ENCODE measurements at places on chromosomes 13 and 19.

DNA sequence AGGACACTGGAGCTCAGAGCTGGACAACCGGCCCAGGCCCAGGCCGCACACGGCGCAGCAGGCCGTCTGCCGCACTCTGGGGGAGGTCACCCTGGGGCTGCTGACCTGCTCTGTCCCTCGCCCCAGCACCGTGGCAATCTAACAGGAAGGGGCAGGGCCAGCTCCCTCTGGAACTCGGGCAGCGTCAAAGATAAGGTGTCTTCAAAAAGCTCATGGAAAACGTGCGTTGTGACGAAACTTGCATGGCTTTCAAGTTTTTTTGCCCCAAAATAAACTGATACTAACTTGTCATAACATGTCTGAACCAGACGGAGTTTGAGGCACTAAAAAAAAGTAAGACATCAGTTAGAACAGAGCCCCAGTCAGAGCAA is 12.2 kb upstream of the ATP8B3 start:
- no peak for DNase-seq

DNA sequence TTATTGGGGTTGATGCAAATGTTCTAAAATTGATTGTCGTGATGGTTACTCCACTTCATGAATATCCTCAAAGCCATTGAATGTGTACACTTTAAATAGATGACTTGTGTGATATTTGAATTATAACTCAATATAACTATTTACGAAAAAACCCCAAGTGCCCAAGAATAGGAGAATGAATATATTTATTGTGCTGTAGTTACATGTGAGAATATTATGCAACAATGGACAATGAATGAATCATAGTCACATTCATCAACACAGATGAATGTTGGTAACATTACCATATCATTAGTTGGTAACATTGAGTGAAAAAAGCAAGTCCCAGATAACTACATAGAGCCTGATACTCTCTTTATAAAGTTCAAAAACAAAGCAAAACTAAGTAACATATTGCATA is 127.8 kb upstream of the UBL3 start:
- DNase-seq = no peak

DNA sequence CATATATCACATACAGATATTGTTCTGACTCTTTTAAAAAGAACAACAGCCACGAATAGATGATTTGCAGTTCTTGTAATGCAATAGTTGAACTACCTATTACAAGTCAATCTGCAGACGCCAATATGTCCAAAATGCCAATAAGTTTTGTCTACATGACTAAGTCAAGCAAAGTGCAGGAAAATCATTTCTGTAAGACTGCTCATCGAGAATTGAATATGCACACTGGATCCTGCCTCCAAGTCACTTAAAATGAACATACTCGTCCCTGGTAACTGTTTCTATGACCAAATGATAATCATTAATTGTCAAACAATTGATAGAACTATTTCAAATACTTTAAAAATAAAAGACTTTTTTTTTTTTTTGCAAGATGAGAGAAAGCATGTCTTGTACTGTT is 375.6 kb downstream of the ITGBL1 start:
- DNase-seq = no peak

DNA sequence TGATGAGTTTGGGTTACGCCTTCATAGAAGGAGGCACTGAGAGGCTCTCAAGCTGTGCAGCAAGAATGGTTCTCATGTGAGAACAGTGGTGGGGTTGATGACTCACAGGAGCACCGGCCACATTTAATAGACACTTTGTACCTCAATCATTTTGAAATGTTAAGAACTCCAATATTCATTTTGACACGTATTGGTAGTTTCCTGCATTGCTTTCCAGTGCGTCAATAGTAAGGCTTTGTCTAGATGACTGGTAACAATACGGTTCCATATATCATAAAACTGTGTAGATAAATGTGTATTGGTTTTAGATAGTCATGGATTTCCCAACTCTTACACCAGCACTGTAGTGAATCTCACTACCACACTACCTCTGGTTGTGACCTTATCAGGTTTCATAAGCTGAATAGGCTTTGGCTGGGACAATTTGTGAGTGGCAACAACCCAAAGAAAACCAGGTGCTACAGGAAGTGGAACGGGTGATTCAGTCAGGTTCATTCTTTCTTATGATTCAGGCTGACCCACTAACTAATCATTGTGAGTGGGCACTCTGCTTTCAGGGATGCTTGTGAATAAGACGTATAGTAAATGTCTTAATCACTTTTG is 362.6 kb downstream of the KLF5 start:
- no peak for DNase-seq

GRCh38 chr13:71325556-71325955 is 541.4 kb downstream of the DACH1 start:
- DNase-seq = no peak

DNA sequence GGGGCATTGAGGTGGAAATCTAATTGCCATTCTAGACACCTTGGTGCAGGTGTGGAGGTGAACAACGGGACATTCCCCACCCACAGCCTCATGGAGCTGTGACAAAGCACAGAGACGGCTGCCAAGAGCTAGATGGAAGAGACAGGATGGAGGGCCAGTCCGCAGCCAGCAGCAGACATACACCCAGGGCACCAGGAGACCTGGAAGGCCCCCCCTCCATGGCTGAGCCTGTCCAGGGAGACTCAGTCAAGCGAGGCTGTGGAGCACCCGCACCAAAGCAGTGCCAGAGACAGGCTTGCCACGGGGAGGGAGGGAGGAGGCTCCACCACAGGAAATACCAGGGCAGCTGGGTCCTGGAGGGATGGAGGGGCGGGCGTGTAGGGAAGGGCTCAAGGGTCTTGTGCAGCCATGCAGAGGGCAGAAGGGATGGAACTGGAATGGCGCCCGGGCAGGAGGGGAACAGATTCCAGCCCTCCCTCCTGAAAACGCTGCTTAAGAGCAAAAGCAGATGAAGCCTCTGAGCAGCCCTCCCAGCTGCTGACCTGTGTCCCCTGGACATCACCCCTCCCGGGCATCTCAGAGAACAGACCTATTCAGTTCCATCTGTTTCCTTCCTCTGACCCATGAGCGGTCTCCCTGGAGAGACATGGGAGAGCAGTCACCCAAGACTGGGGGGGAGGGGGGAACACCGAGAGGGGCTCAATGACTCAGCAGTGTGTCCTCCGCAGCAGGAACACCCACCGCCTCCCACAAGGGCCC is 14.4 kb downstream of the EPS15L1 start:
- no peak for DNase-seq

DNA sequence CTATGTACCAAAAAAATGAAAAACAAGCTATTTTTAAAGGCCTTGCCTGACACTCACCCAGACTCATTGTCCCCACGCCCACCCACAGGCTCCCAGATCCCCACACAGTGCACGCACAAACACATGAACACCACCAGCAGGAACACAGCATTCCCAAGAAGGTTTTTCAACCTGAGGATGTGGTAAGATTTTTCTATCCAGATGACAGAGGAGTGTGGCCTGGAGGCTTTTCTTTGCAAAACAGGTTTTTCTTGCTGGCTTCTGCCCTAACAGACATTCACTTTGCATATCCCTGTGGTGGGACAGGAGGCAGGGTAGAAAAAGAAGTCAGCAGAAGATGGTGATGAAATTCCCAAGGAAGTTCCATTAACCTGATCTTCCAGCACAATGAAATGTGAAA is 97.8 kb downstream of the KLF12 start:
- no peak for DNase-seq

DNA sequence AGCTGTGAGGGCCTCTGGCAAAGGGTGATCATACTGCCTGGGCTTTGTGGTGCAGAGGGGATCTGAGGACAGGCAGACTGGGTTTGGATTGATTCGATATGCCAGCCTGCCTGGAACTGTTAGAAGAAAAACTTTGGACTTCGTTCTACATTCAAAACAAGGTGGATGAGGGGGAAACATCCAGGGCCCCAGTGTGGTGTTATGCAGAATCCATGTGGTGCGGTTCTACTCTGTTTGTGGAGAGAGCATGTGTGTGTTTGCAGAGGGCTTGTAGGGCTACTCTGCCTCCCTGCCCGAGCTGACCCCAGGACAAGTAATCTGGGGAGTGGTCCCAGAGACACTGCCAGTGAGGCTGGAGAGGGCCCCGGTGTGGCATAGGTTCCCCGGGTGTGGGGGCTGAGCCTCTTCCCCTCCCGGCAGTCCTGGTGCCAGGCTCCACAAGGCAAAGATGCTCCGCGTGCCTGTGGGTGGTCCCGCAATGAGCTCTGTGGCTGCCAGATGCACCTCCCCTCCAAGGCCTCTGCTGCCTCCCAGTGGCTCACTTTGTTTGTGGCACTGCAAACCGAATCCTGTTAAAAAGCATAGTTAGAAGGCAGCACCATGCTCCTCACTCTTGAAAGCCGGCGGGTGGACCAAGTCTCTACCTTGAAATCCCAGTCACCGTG is 22.3 kb upstream of the TFDP1 start:
- peak; percentile 17 for DNase-seq

DNA sequence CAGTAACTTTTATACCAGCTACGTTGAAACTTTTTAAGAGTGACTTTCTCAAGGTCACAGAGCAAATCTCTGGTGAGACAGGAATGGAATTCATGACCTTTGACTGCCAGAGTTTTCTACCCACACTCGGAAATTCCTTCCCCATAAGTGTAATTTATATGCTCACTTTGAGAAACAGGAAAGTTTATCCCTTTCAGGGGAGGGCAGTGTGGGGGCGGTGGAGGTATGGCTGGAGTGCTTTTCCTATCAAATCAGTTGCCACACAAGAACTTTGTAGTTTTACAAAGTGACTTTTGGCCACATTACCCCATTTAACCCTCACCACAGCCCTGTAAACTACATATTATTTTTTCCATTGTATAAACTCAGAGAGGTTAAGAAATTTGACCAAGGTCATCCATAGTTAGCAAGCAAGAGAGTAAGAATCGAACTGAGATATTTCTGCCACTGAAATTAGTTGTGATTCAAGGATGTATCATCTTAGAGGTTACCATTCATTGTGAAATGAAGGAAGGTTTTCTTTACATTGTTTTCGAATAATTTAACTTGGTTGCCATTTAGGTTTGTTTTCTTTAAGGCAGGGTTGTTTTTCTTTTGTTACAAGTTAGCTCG is 5.9 kb downstream of the KLF12 start:
- no peak for DNase-seq

- DNase-seq = no peak
Observed at GRCh38 chr19:7783991-7784423, 21.0 kb downstream of the CLEC4M start.

DNA sequence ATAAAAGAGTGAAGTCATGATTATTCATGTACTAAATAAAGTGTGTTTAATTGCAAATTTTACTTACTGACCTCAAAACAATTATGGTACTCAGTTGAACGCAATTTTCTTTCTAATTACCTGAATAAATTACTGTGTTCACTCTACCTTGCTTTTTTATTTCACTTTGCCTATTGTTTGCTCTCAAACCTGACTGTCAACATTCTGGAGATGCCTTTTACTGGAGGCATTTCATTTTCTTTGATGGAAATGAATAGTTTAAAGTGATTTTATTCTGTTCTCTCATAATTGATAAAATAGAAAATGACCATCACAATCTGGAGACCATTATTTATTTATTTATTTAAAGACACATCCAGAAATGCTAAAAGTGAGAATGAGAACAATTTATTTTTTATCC is 811.5 kb upstream of the ATXN8OS start:
- DNase-seq = no peak

GRCh38 chr19:48271531-48272151 is 1.8 kb downstream of the ZNF114 start:
- peak; percentile 52 for DNase-seq

DNA sequence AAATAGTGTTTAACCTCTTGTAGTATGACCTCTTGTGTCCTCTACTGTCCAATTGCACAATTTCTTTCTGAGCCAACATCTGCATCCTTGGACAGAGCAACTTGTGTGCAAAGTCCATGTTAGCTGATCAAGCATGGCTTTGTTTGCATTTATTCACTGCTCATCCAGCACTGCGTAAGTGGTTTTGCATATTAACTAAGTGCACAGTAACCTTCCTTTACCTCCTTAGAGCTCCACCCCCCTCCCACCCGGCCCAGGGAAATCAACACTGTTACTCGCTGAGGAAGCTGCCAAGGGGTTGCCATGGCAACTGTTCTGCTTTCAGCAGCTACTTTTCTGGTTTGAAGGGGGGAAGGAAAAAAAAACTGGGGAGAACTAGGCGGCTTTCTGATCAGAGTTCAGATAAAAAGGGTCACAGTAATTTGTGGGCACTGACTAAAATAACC is 153.5 kb upstream of the KLF12 start:
- peak; percentile 14 for DNase-seq

DNA sequence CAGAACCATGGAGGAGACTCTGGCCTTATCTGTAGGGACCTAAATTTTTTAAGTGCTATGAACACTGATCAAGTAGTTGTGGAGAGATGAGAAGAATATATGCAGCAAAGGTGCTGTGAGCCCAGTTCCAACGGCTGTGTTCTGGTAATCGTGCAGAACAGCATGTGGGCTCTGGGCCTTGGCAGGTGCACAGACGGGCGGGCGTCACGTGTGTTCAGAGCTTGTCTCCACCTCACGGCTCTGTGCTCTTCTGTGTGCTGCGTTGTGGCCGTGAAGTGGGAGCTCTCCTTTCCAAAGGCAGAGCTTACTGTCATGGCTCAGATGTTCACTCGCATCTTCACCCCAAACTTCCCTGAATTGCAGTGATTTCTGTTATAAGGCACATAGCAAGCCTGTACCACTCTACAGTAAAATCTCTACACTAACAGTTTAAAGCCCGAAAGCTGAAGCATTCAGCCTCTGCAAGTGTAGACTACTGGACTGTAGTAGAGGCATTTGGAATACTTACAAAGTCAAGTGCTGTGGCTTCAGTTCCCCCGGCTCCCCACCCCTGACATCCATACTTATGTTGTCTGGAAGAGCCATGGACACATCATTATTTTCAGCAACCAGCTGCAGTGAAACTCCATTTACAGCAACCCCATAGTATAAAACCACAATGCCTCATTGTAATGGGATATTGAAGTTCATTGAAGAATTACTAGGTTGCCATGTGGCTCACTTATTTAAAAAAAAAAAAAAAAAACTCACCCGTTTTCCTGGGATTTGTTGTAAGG is 27.5 kb upstream of the TEX29 start:
- DNase-seq = no peak

GRCh38 chr19:43460362-43461016 is 4.9 kb downstream of the LYPD3 start:
- no peak for DNase-seq

DNA sequence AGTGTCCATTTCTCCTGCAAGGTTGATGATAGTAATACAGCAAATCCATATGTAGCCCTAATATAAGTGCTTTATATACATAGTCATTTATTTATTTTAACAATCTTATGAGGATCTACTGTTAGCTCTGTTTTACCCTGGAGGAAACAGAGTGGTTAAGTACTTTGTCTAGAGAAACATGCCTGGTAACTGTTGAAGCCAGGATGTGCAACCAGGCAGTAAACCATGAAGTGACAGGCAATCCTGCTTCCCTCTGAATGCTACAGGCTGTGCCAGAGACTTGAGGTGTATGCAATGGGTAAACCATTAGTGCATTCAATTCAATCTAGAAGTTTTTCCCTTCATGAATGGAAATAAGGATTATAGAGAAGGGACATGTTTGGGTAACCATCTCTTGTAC is 911.0 kb downstream of the PCDH17 start:
- DNase-seq = no peak

- DNase-seq = no peak
Observed at GRCh38 chr13:92136449-92137155, 738.2 kb downstream of the GPC5 start.
